ENCODE measurements at places on chromosomes 2 and 18.

DNA sequence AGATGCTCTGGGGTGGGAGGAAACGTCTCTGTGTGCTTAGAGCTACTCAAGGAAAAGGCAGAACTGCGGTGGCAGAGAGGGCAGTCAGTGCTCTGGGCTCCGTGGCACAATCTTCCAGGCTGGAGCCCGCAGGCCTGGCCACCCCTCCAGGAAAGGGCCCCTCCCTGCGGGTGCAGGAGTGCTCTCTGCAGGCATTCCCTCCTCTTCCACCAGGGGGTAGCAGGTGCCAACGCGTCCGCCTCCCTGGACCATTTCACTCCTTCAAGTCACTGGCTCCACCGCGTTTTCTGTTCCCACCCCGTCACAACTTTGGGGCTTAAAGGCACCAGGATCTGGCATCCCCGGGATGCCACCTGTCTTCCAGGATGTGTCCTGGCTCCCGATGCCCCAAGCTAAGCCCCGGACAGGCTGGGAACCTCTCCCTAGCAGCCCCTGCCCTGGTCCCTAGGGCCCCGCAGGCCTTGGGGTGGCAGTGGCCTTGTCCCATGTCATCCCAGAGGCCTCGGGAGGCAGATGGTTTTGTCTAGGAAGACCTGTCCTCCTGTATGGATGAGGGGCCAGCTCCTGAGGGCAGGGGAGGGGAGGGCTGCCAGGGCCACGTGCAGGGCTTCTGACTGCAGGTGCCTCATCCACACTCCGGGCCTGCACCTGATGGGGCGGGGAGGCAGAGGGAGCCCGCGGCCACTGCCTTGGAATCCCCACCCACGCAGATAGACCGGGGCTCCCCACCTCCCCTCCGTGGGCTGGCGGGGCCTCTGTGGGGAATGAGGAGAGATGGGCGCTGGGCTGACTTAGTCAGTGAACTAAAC, 26.4 kb downstream of the KCNIP3 start:
- peak; percentile 63 for DNase-seq

GRCh38 chr2:191666732-191667131, 11.2 kb upstream of the NABP1 start:
- DNase-seq = peak; percentile 64

DNA sequence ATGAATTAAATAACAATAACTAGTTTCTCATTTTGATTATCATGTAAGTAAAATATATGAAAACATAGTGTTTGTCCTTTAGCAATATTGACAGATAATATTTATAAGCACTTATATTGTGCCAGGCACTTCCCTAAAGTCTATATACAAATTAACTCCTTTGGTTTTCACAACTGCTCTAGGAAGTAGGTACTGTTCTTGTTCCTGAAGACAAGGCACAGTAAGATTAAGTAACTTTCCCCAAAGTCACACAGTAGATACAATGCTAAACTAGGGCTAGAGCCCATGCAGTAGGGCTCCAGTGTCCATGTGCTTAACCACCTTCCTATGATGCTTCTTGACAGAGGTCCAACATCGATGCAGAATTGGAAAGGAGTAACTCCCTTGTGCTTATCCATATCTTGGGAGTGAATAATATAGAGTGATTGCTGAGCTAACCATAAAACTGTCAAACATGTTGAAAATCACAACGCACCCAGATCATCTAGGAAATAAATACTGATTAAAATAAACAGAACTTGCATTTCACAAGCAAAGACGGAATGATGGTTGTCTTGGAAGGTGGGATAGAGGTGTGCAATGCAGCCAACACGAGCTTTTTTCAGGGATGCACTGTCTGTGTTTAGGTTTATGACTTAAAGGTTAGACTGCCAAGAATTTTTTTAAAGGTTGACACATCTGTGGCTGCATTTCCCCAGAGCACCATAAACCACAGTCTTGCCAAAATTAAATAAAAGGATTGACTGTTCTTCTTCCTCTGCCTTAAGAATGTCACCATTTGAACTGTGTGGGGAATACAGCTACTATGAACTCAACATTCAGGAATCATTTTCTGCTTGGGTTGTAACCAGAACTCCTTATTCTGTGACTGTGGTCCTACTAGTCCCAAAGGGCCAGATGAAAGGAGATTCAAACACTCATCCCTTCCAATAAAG, 80.8 kb downstream of the ANKRD44 start:
- DNase-seq = no peak

- peak; percentile 57 for DNase-seq
Observed at GRCh38 chr2:71784734-71785511, 331.6 kb downstream of the DYSF start.

- DNase-seq = peak; percentile 18
Observed at GRCh38 chr2:103823847-103824246, 1030.1 kb upstream of the POU3F3 start.

GRCh38 chr2:165055082-165055851, 99.9 kb upstream of the SLC38A11 start:
- DNase-seq = no peak

- DNase-seq = peak; percentile 69
Observed at GRCh38 chr2:53403792-53404413, 363.7 kb upstream of the CHAC2 start.

- no peak for DNase-seq
Observed at GRCh38 chr2:15300624-15301573, 260.2 kb downstream of the NBAS start.

GRCh38 chr2:172282944-172283343, 144.4 kb upstream of the ITGA6 start:
- DNase-seq = no peak

DNA sequence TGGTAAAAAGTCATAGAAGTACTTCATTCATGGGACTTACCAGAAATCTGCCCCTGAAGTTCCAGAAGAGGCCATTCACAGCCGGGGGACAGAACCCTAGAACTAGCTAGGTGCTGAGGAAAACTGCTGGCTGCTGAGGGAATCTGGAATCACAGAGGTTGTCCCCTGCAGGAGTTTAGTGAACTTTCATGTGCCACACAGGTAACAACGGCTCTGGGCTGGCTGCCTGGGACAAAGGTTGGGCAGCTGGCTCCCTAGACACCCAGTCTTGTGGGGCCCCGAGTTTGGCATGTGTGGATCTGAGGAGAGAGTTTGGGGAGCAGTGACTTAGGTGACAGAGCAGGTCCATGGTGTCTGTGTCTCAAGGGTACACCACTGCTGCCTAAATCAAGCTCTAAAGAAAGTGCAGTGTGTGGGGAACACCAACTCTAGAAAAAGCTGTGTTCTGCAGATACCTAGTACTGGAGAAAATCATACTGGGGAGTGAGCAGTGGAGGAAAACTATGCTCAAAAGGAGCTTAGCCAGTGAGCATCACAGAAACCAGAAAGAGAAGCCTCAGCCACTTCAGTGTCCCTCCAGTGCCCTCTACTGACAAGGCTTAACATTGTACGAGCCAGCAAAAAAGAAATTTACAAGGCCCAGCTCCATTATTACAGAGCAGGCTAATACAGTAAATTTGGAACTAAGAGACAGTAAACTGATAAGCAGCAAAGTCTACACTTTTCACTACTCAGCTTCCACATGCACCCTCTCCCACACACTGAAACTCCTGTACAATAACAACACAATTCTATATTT, 15.2 kb downstream of the GALNT3 start:
- DNase-seq = peak; percentile 16

- no peak for DNase-seq
Observed at GRCh38 chr2:127326289-127326945, 32.5 kb upstream of the ERCC3 start.

GRCh38 chr2:236896688-236897087, 189.0 kb upstream of the COPS8 start:
- DNase-seq = no peak

- DNase-seq = no peak
Observed at GRCh38 chr2:178258916-178259315, 64.6 kb downstream of the OSBPL6 start.

DNA sequence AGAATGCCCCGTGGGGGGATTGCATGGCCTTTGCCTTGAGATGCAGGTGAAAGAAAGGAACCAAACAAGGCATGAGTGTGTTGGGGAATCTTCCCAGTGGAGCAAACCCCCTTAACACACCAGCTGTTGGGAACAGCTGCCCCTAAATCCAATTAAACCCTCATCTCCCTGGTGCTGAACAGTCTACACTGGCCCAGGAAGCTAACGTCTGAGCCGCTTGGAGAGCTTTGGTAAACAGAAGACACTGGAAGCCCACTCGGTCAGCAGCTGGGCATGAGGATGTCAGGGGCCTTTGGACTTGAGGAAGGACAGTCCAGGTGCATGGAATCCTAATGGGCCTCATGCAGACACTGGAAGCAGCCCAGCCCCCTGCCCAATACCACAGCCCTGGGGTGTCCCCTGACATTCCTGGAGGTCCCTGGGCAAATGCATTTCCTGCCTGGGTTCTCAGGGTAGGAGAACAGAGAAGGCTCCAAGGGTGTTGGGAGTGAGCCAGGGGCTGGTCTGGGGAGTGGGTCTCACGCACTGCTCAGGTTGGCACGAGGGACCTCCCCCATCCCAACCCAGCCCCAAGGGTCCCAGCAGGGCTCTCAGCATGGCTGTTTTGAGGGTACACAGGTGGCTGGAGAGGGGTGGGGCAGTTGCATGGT, 37.7 kb downstream of the GBX2 start:
- no peak for DNase-seq

DNA sequence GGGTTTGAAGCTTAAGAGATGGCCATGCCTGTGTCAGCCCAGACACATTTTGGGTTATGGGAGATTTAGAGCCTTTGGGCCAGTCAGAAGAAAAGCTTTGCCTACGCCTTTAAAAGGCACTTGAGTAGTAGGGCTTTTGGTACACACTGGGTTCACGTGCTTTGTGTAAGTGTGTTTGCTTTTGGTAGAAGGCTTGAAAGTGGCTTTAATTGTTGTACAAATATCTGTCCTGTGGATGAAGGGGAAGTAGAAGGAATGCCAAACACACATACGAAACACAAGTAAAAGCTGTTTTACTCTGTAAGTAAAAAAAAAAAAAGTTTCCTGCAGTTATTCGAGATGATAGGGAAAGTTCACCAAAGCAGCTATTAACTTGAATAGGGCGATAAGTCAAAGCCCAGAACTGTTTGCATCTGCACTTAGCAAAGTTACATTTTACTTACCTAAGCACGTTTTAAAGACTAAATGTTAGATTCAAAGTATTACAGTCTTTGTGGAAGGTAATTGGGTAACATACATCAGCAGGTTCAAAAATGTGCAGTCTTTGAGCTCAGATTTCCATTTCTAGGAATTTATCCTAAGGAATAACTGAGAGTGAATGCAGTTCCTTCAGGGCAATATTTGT, 75.4 kb downstream of the STK25 start:
- no peak for DNase-seq

- no peak for DNase-seq
Observed at GRCh38 chr18:10444314-10445006, 10.0 kb upstream of the APCDD1 start.

DNA sequence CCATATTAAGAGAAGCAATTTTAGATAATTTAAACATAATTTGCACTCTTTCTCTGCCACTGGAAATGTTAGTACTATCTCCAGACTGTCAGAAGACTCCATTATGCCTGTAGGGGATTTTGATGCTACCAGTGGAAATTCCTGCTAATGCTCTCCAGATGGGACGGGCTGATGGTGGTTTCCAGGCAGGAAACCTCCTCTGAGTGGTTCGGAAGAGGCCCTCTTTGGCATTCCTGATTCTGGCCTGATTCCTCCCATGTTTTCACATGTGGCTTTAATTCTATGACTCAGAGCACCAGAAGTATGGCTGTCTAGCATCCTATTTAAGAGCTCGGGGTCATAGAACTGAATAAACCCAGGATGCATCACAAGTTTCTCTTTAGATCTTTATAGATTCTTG, 70.9 kb upstream of the ST6GAL2 start:
- DNase-seq = no peak

DNA sequence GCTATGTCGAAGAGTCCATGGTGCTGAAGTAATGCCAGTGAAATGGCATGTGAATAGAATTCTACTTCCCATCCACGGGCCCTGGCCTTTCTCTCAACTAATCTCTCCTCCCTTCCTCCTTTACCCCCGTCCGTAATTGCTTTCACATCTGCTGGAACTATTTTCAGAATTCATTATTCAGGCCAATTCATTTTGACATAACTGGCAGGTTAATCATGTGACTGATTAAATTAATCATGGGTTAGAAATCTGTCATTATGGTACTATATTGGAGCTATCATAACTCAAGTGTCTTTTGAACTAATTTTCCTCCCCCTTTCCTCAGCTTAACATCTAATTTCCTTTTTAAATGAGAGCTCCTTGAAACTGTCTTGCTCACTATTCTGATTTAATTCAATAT, 66.9 kb downstream of the ZDBF2 start:
- no peak for DNase-seq

- DNase-seq = peak; percentile 15
Observed at GRCh38 chr18:63365876-63366212, 1.2 kb downstream of the KDSR start.

GRCh38 chr18:33916200-33916599, 308.5 kb downstream of the NOL4 start:
- no peak for DNase-seq

GRCh38 chr2:233818639-233819621, 35.4 kb downstream of the HJURP start:
- DNase-seq = no peak

DNA sequence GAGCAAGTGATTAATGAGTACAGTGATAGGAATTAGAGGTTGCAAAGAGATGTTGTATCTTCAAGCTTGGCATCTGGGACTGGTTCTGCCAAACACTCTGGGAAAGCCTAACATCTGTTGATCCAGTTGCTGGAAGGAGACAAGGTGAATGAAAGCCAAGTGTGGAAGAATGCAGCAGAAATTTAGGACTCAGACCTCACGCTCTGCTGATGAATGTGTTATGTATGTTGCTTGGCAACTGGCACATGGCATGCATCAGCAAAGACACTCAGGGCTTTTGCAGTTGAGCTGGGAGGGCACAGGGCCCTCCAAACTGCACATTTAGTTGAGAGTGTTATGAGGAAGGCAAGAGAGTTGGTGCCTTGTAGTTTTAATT, 105.5 kb downstream of the COLEC12 start:
- DNase-seq = no peak

DNA sequence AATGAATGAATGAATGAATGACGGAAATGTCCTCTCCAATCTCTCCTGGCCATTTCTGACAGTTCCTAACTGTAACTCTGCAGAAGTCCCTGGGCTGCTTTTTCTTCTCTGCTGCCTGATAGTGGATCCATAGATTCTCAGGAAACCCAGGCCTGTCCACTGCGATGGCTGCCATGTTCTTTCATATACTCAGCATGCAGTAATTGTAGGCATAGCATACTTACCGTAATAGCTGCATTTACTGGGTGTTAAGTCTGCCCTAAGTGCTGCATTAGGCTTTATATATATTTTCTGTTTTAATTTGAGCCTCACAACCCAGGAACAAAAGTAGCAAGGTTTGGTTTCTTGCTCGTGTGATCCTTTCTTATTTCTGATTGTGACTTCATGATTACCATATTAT, 122.9 kb downstream of the DCC start:
- no peak for DNase-seq

GRCh38 chr2:54099829-54100585, 15.4 kb upstream of the ACYP2 start:
- no peak for DNase-seq

DNA sequence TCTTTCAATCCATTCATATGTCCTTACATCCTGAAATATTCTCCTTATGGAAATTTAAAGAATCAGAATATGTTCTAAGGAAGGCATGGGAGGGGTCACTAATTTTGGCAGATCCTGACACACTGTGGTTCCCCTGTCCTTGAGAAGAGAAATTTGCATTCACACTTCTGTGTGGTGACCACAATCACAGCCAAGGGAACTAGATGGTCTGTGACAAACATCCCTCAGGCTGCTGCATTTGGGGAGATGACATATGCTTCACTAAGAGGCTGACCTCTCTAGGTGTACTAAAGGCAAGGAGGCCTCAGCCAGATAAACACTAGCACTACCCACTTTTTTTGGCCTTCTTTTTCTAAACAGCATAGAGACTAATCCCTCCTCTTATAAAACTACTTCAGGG, 129.6 kb downstream of the MREG start:
- DNase-seq = no peak
